ENCODE measurements at places on chromosomes 11 and 22.
A peak's percentile ranks its signal among the peaks of the same experiment; 100 is the strongest.

- DNase-seq, result peak; percentile 64
These were observed 50.3 kb downstream of the COPB1 start for GRCh38 chr11:14449302-14449714.

- no peak for DNase-seq
These were observed 52.4 kb upstream of the TTLL12 start for GRCh38 chr22:43239193-43239780.

DNA sequence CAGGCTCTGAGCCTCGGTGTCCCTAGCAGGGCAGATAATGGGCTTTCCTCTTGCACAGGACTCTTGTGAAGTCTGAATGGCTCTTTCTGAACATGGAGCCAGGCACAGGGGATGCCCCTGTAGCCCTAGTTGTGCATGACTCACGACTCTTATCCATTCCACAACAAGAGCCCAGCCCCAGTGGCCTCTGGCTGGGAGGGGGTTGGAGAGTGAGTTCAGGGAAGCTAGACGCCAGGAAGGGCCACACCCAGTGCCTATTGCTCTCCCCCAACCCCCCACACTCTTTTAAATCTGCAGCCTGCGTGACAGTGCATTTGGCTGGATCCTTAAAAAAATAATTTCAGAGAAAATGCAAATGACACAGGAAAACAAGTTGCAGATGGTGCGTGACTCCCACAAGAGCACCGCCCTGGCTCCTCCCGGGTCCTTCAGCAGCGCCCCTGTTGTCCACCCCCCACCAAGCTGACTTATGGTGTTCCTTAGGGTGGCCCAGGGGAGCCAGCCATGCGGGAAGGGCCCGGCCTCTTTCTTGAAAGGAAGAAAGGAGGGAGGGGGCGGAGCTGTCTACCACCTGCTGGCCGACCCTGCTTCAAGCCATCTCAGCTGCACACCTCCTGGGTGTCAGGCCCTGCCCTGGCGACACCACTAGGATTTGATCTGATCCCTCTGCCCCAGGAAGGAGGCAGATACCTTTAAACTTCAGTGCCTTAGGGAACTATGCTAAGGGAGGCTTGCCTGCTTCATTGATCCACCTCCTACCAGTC lies 74.7 kb downstream of the MN1 start:
- DNase-seq, result peak; percentile 98

DNA sequence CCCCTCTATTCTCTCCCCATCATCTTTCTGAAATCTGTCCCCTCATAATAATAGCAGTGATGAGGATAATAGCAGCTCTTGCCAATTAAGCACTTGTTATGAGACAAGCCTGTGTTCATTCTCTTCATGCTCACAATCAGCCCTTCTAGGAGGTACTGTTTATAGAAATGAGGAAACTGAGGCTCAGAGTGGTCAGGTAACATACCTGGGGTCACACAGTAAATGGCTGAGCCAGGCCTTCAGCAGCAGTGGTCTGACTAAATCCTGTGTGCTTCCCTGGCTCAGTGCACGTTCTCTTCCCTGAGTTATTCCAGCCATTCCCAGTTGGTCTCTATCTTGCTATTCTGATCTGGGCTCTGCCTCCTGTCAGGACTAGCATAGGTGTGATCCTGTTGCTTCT lies 3.8 kb upstream of the CNIH2 start:
- no peak for DNase-seq

GRCh38 chr11:34632105-34632791 lies 11.4 kb downstream of the EHF start:
- peak; percentile 30 for DNase-seq

DNA sequence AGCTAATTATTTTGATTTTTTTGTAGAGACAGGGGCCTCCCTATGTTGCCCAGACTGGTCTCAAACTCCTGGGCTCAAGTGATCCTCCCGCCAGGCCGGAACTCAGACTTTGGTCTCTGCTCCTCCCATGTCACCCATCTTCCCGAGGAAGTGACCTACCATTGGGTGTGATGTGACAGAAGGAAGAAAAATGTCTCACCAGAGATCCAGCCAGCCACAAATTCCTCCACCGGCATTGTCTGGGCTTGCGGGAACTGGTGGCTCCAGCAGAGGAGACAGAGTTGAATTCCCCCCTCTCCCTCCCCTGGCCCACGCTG lies 772 bp downstream of the SLC25A45 start:
- peak; percentile 80 for DNase-seq

Data from fibroblast of skin of scalp (primary cell).